Activated CD8-positive, alpha-beta memory T cell treated with anti-CD3 and anti-CD28 coated beads for 1 hour (primary cell): ENCODE measurements at places on chromosomes 12 and 14.

- DNase-seq: no peak
These were observed 130.8 kb downstream of the CAPZA3 start for GRCh38 chr12:18868717-18869116.

DNA sequence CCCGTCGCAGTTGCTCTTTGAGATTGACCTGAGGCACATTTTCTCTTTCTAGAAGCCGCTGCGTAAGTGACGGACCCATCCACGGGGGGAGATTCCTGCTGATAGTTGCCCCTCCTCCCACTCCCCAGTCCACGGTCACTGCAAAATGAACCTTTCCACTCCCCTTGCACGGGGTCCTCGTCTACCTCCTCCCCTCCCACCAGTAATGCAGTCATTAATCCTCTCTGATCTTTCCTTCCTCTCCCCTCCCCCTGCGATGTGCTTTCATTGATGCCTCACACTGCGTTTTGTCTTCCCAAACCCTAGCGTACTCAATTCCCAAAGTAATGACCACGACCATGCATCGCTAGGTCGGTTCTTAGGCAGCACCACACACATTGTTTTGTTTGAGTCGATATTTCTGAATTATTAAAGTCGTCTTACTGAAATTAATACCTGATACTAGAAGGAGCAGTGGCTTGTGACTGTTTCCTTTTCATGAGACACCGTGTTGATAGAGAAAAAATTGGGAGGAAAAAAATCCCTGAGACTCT lies 857 bp downstream of the ETNK1 start:
- DNase-seq: no peak

DNA sequence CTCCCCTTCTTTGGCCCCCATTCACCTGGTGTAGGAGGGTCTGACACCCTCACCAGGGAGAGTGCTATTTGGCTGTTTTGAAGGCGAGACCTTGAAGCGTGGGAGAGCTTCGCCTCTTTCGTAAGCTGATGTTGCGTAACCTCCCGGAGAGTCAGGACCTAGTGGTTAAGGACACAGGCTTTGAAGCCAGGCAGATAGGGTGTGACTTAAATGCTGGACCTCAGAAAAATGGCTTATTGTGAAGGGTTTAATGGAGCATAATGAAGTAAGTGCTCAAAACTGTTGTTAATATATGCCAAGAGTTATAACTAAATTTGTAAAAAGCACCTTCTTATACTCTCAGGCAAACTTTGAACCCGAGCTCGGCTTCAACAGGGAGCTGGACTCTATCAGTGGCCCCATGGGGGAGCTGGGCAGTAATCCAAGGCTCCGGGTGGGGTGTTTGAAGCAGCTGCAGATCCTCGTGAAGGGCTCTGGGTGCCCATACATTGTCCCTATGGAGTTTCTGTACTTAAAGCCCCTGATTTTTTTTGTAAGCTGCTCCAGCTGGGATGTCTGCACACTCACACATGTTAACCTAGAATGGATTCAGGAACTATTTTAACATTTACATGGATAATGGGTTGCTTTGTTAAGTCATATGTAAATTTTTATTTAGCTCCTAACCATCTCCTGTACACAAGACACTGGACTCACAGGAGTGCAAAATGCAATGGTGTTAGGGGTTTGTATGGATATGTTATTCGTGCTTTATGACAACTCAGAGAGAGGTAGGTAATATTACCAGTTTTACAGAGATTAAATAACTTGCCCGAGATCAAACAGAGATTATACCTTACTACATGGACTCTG lies 26.0 kb downstream of the PPFIBP1 start:
- DNase-seq: no peak

- no peak for DNase-seq
These were observed 43.7 kb downstream of the LTBP2 start for GRCh38 chr14:74568380-74568649.

DNA sequence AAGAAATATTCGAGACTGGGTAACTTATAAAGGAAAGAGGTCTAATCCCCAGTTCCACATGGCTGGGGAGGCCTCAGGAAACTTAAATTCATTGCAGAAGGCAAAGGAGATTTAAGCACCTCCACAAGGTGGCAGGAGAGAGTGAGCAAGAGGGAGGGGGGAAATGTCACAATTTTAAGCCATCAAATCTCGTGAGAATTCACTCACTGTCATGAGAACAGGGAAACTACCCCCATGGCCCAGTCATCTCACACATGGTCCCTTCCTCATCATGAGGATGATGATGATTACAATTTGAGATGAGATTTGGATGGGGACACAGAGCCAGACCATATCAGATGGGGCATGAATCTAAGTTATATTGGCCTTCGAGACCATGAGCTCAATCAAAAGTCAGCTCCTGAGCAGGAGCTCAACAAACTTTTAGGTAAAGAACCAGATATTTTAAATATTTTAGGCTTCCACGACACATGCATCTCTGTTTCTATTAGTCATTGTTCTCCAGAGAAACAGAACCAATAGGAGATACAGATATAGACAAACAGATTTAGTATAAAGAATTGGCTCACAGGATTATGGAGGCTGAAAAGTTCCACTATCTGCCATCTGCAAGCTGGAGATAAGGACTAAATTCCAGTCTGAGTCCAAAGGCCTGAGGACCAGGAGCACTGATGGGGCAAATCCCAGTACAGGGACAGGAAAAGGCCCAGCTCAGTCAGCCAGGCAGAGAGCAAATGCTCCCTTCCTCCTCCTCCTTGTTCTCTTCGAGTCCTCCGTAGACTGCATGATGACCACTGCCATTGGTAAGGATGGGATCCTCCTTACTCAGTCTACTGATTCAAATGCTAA lies 24.9 kb downstream of the DGLUCY start:
- DNase-seq: no peak

DNA sequence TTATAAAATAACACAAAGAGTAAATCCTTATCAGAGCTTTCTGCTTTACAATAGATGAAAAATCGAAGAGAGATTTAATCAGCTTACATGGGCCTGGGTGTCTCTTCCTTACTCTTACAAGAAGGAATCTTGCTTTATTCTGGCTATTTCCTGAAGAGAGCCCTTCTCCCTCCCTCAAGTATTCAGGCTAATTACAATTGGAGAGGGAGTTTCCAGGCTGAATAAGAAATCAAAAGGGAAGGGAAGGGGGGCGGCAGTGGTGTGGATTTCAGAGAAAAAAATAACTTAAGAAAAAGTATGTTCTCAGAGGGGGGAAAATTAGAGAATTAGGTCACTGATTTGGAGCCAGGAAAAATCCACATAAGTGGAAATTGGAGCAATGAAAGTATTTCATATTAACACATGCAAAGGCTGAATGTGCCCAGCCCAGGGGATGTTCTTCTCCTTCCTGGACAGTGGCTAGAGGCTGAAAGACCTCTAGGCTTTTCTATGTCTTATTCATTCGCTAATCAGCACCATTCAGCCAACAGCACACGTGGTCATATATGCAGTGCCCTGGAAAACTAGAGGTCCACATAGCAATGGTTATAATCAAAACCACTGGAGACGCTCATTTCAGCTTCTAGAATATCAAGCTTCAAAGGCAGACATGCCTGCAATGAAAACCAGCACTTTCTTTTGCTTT lies 158.9 kb upstream of the BTG1 start:
- DNase-seq: no peak

GRCh38 chr14:54603362-54603761 lies 36.4 kb downstream of the SAMD4A start:
- DNase-seq: no peak

GRCh38 chr12:10750385-10750727 lies 27.2 kb upstream of the YBX3 start:
- no peak for DNase-seq

DNA sequence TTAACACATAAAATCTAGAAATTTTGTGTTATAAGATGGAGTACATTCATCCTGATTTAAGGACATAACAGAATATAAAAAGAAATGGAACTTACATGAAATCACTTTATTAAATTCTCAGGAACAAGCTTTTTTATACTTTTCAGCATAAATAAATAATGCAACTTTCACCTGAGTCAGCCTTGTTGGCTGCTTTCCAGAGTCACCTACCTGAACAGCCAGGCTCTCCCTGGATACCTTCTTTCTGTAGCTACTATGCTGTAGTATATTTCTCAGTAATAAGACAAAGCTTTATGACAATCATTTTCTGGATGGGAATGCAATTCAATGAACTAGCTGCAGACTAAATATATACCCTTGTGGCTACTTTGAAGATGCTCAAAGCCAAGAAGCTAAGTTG lies 111.9 kb downstream of the NTS start:
- no peak for DNase-seq

GRCh38 chr14:103131580-103131979 lies 8.3 kb downstream of the TNFAIP2 start:
- DNase-seq: no peak

DNA sequence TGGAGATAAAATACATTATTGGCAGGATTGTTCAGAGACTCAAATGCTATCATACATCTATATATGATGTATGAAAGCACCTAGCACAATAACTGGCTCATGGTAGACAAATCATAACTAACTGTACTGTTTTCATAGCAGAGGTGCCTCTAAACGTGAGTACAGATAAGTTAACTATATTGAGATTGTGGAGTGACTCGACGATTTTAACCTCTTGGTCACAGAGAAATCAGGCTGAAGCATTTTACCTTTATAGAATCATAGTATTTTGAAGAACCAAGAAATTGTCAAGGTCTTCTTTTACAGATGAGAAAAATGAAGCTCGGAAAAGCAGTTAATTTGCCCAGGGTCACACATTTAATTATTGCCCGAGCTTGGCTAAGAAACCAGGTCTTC lies 666 bp upstream of the DERA start:
- no peak for DNase-seq

DNA sequence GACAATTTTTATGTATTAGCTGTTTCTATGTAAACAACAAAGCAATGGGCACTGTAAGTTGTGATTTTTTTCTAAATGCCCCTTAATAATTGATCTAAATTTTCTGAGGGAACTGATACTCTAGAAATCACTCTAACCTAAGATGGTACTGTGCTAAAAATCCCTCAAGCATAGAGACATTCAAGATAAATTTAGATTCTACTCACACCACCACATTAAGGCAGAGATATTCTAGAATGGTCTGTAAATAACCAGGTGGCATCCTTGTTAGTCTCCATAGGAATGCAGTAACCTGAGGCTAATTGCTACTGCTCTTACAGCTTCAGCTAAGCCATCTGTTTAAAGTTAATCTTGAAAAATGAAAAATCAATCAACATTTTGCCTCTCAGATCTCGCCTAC lies 87.3 kb downstream of the SLC41A2 start:
- no peak for DNase-seq

DNA sequence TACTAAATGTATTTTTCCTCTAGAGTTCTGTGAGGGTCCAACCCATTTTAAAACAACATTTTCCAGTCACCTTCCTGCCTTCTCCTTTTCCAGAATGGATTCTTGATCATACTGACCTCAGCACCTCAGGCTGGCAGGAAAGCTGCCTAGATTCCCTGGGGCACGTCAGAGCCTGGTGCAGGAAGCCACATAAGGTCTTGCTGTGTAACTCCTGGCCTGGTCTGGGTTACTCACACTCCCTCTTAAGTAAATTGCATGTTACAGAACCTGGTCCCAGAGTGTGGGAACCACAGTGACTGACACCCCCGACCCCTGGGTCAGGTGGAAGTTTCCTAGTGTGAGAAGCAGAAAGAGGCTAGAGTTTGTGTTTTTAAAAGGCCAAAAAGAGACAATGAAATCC lies 209.8 kb downstream of the SPTSSA start:
- DNase-seq: no peak
